ENCODE measurements at places on chromosomes 7 and 10.

DNA sequence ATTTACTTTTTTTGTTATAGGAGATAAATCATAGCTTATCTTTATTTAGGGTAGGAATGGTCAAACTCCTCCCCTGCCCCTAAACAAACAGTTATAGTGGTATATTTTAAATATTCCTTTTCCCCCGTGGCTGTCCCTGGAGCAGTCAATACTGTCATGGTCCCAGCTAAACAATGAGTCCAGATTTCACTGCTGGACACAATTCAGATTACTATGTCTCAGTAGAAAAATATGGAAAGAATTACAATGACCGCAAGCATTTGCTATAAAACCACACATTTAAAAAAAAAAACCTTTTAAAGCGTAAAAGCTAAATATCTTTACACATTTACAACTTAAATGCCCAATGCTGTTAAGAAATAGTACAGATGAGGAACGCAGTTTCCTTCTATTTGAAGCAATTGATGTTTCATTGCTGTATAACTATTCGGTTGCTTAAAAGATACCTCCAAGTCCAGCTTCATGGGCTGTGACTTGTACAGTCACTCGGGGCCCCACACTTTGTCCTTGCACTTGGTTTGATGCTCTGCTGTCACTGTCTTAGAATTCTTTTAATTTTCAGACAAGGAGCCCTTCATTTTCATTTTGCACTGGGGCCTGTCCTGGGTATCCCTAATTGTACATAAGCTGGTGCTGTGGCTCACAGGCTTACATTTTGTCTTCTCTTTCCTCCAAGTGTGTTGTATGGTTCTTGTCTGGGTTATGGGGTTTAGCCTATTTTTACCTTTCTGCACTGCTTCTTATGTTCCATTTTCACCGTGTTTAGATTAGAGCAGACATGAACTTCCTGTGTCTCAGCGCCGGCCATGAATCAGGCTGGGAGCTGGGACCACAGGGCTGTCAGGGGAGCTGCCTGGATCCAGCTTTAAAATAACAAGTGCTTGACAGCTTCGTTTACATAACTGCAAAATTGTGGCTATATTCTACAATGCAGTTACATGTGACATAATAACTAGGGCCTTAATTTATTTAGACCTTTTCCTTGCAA lies 530.2 kb upstream of the FZD8 start:
- DNase-seq: no peak

DNA sequence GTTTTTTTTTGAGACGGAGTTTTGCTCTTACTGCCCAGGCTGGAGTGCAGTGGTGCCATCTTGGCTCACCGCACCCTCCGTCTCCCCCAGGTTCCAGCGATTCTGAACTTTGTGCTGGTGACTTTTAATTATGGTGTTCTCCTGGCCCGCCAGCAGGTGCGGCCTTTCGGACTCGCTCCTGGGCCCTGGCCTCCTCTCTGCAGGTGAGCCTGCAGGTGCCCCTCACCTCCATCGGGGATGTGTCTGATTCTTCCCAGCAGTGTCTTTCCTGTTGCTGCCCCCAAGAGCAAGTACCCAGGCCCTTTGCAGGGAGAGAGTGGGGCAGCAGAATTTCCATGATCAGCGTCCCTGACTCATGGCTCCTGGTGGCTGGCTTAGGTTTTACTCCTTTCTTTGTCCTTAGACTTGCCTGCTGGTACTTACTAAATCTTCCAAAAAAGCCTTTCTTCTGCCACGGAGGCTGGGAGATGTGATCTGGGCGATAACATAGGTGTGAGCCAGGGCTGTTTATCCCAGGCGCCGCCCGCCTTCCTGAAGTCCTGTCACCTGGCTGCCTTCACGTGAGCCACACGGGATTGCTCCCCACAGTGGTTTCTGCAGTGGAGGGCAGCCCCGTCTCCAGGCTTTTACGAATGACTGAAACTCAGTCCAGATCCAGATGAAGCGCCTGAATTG lies 10.7 kb downstream of the WIPI2 start:
- DNase-seq: no peak

GRCh38 chr7:93476491-93477344 lies 97.8 kb downstream of the CALCR start:
- no peak for DNase-seq

DNA sequence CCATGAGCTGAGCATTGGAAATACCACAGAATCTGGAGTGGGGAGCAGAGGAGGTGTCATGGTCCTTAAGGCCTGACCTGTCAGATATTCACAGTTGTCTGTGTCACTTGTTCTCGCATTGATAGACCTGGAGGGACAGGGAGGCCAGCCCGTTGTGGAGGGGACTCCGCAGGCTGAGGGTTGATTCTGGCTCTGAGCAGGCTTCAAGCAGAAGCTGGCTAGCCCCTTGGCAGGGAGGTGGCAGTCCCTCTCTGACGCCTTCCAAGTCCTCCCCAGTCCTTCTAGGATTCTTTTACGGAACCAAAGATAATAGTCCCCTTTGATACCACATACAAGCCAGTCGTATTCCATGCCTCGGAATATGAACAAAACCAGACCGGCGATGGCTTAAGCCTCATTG lies 65.4 kb downstream of the GRK5 start:
- no peak for DNase-seq

- no peak for DNase-seq
Measured at GRCh38 chr7:2110610-2111396, 121.9 kb downstream of the MAD1L1 start.

DNA sequence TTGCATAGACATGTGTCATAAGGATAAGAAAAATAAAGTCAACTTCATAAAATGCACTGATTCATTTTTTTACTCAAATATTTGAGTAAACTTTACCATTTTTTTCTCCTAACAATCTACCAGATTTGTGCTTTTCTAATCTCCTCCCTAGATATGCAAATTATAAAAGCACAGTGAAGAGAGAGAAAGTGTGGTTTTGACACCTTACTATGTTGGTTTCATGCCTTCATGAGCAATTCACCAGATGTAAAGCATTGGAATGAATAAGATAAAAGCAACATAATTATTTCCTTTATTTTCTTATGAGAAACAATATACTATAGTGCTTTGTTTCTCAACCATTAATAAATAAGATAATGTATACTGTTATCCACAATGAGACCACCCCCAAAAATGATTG lies 432.5 kb upstream of the PCDH15 start:
- DNase-seq: no peak

DNA sequence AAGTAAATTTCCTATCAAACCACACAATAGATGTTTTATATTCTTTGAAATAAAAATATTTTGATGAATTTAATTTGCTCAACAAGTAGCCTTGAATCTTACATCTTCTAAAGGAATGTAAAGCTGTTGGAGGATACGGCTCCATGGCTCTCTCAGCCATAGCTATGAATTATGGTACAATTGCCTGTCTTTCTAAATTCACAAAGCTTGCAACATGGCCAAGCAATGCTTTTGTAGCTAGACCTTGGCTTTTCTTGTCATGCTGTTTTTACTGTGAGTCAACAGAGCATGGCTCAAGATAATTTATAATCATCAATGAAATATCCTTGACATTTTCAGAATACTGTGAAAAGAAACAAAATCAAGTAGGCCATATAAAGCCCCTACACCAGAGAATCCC lies 286.7 kb downstream of the CACNA2D1 start:
- DNase-seq: no peak

DNA sequence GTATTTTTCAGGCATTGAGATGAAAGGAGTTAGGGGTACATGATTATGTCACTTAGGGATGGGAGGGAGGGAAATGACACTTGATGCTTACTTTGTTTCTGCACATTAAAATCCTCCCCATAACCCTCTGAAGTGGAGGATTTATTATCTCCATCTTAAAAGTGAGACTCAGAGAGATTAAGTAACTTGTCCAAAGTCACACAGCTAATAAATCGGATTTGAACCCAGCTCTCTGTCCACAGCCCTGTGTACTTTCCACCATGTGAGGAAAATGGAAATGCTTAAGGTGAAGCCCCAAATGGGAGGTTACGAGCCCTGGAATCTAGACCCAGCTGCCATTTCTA lies 58.6 kb downstream of the HK1 start:
- DNase-seq: no peak

- no peak for DNase-seq
Measured at GRCh38 chr7:1578513-1578912, 8.7 kb upstream of the PSMG3 start.

GRCh38 chr10:132516771-132517725 lies 20.5 kb upstream of the INPP5A start:
- DNase-seq: no peak

- DNase-seq: peak; percentile 33
Measured at GRCh38 chr7:96075510-96076349, 246.2 kb downstream of the SLC25A13 start.

DNA sequence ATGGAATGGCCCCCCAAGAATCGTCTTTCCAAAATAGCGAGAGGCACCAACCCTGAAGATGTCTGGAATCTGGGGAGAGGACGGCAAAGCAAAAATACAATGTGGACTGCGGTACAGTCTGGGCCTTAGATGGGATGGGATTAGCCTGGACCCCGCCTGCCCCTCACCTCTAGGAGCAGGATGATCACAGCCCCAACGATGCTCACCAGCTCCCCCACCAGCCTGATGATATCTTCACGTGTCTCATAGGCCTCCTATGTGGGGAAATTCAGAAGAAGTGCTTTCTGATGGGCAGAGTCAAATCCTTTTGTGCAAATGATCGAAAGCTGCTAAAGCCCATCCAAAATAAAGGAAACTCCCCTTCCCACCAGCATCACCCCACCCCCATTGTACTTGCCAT lies 18.2 kb downstream of the TRPV5 start:
- DNase-seq: no peak

DNA sequence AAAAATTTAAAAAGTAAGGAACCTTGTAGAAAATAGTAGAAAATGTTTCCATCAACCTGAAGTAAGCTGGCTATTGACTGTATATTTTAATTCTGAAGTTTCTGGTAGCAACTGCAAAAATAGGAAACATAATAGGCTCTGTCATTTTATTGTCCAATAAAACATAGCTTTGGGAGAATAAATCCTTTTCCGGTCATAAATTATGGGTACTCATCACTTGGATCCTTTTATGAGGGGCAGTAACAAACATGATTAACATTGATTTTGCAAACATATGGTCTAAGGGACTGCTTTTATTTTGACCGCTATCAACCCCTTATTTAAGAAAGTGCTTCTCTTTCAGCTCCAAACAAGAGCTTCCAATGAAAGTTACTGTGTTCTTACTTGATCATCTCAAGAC lies 495.9 kb upstream of the ANKRD30A start:
- no peak for DNase-seq

GRCh38 chr10:14585287-14586193 lies 189.2 kb downstream of the FAM107B start:
- peak; percentile 45 for DNase-seq

DNA sequence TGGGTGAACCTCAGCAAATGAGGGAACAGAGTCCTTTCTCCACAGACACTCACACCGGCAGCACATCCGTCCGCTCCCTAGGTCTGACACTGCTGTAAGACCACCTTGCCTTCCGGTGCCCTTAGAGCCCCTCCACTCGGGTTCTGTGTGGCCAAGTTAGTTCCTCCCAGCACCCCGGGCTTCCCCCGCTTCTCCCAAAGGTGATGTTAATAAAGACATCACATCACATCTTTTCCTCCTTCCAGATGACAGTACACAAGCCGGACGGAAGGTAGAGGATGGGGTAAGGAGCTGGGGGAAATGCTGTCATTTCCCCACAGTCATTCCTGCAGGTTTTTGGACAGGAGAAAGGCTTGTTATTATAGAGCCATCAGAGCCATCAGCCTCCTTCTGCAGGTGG lies 42.3 kb downstream of the OAT start:
- DNase-seq: no peak

GRCh38 chr10:80454513-80455460 lies 677 bp downstream of the TSPAN14 start:
- no peak for DNase-seq

DNA sequence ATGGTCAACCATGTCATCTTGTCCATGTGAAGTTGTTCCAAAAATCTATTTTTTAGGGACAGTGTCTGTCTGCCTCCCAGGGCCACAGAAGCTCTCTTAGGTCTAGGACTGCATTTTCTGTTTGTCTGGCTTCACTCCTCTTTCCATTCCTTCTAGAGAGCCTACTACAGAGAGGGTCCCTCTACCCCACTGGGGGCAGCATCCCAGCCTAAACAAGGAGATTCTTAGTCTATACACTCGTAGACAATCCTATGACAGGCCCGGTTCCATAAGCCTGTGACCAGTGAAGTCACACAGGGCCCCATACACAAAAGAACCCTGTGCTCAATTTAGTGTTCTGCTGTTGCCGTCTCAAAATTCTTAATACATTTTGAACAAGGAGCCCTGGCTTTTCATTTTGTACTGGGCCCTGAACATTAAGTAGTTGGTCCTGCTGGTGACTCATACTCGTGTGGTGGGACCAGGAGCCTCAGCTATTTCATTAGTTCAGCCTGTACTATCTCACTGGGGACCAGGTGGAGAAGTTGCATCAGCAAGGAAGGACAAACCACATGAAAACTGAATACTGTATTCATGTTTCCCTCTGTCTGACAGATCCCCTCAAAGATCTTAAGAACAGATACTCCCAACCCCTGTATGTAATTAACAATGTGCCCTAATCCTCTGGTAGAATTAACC lies 23.5 kb upstream of the FAM180A start:
- no peak for DNase-seq

GRCh38 chr10:63710703-63711102 lies 189.5 kb downstream of the REEP3 start:
- DNase-seq: no peak

- DNase-seq: peak; percentile 85
Measured at GRCh38 chr7:26156451-26157420, 4.7 kb downstream of the NFE2L3 start.

GRCh38 chr7:138195151-138195571 lies 118.9 kb downstream of the AKR1D1 start:
- DNase-seq: no peak

- no peak for DNase-seq
Measured at GRCh38 chr7:131537571-131537978, 18.9 kb downstream of the PODXL start.

DNA sequence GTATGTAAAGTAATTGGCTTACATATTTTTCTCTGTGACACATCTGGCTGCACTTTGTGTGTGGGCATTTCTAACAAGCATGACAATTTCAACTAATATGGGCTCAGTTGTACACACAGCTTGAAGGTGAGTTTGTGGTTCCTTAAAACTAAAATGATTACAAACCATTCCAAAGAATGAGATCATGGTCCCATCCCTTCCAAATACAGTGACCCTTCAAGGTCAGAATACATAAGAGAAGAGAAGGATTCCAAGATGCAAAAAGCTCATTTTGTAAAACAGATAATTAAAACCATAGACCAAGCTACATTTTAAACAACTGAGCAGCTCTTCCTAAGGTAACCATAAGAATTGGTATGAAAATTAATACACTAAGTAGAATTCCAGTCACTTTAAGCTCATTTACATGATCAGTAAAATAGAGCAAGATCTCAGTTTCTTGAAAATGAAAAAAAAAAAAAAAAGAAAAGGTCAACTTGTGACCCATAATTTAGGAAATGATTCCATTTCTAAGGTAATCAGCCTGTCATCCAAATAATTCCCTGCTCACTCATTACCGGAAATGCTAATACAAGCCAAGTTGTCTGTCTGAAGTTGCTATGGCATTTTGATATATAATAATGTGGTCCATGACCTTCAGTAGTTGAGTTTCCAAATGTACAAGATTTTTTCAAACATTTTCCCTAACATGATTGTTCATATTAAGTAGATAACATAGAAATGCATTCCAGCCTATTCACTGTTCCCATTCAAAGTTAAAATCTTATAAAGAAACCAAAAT lies 688.5 kb downstream of the PARD3 start:
- no peak for DNase-seq
